Skin of body (tissue), 3 donors: ENCODE measurements at places on chromosomes 6 and 20. TPM values are rescaled to one million over a fixed set of nuclear protein-coding genes. Genes with fewer than 3 reads are reported as not detected.

The LINC00237 gene
- not detected for total RNA-seq

The PRPH2 gene
- 2.8 TPM for total RNA-seq

The TM9SF4 gene
- total RNA-seq = 23.8 TPM

The HLA-DQA2 gene
- total RNA-seq = 0.99 TPM

The HLA-DPA1 gene
- total RNA-seq = 16.1 TPM

The XKR7 gene
- not detected for total RNA-seq

The GPSM3 gene
- total RNA-seq = 4.1 TPM

The GSTA1 gene
- not detected for total RNA-seq

The GLP1R gene
- total RNA-seq = 0.10 TPM

The CLPSL1 gene
- not detected for total RNA-seq

The RCAN2 gene
- 1.9 TPM for total RNA-seq

The ECT2L gene
- total RNA-seq = 0.10 TPM

The C6orf52 gene
- total RNA-seq = not detected

The CYP39A1 gene
- 10.8 TPM for total RNA-seq

The MOCS1 gene
- total RNA-seq = 21.7 TPM

The PGC gene
- not detected for total RNA-seq

The TRIM15 gene
- total RNA-seq = 1.4 TPM

The TP53TG5 gene
- not detected for total RNA-seq

The SMPD2 gene
- 13.1 TPM for total RNA-seq

The GTSF1L gene
- not detected for total RNA-seq

The NRSN1 gene
- total RNA-seq = 0.39 TPM

The HLA-DMB gene
- 12.7 TPM for total RNA-seq

The SLC32A1 gene
- total RNA-seq = not detected

The LBP gene
- 0.30 TPM for total RNA-seq

The BTN2A1 gene
- total RNA-seq = 12.7 TPM

The TRIM10 gene
- total RNA-seq = 2.2 TPM

The FNDC11 gene
- 0.59 TPM for total RNA-seq

The PHACTR3 gene
- total RNA-seq = 6.9 TPM

The KCNK16 gene
- not detected for total RNA-seq

The EBF4 gene
- total RNA-seq = 2.5 TPM

The ATP6V1G2 gene
- 1.4 TPM for total RNA-seq

The LAMA5 gene
- total RNA-seq = 44.2 TPM

The IL17A gene
- total RNA-seq = not detected

The ENPP1 gene
- total RNA-seq = 16.2 TPM

The CLVS2 gene
- total RNA-seq = 0.10 TPM

The BPIFB2 gene
- not detected for total RNA-seq

The TBCC gene
- total RNA-seq = 20.8 TPM

The LY6G6D gene
- total RNA-seq = 10.3 TPM

The DYNLT1 gene
- total RNA-seq = 35.2 TPM

The SSTR4 gene
- total RNA-seq = 0.30 TPM

The GDAP1L1 gene
- 0.20 TPM for total RNA-seq

The CST9L gene
- not detected for total RNA-seq

The NSFL1C gene
- 33.5 TPM for total RNA-seq

The TRIM38 gene
- 8.7 TPM for total RNA-seq

The PNLDC1 gene
- 0.30 TPM for total RNA-seq

The FAM209A gene
- total RNA-seq = not detected

The ELOVL2 gene
- total RNA-seq = 0.59 TPM

The PTK6 gene
- 3.8 TPM for total RNA-seq

The FRMD1 gene
- total RNA-seq = 0.20 TPM

The SLC22A2 gene
- not detected for total RNA-seq

The NQO2 gene
- 8.7 TPM for total RNA-seq

The FAM184A gene
- 3.7 TPM for total RNA-seq

The PACRG gene
- 5.5 TPM for total RNA-seq

The FLRT3 gene
- total RNA-seq = 50.4 TPM

The ANKEF1 gene
- 1.3 TPM for total RNA-seq
